ENCODE measurements at places on chromosomes 11 and 22. TPM values are rescaled to one million over a fixed set of nuclear protein-coding genes. Genes with fewer than 3 reads are reported as not detected.
A peak's percentile ranks its signal among the peaks of the same experiment; 100 is the strongest.

- H3K27ac ChIP-seq, result no peak overlapping the region
- no peak overlapping the region for H3K4me3 ChIP-seq
- no peaks in the 10 kb centered on the region for H3K4me1 ChIP-seq
- H3K36me3 ChIP-seq, result no peaks in the 10 kb centered on the region
- no peak for DNase-seq
Observed at GRCh38 chr11:61110255-61111049, 8.2 kb downstream of the CD5 start.

The MMP8 gene
- total RNA-seq, result not detected

- H3K27me3 ChIP-seq, result no peaks in the 10 kb centered on the region
- H3K27ac ChIP-seq, result no peak overlapping the region
- H3K4me3 ChIP-seq, result no peak overlapping the region
- H3K36me3 ChIP-seq, result peaks cover 7% of the 10 kb centered on the region
- peaks cover 27% of the 10 kb centered on the region for H3K4me1 ChIP-seq
Observed at GRCh38 chr11:74020539-74020938, 11.7 kb upstream of the UCP3 start.

DNA sequence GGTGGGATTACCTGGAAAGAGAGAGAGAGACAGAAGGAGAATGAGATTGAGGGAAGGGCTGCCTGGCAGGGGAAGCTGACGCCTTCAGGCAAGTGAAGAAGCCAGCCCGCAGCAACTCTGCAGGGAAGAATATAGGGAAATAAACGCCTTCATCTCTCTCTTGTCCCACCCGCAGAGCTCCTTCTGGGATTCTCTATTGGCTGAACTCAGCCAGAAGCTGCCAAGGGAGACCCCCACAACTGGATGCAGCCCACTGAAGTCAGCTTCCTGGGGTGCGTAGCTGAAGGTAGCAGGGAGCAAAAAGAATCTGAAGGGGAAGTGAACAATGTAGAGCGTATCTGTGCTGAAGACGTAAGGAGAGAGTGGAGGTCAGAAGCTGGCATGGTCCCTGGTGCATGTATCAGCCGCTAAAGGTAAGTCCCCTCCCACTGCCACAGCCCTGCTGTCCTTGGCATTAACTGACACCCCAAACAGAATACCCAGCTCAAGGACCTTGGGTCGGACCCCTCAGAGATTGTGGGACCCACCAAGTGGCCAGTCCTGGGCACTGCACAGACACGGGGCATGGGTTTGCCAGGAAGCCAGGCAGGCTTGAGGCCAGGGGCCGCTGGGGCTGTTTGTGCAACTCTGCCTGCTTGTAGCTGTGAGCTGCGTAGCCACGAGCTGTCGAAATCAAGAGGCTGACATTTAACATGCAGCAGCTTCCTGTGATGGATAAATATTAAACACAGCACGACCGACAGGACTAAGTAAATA lies 469.9 kb downstream of the MN1 start:
- DNase-seq, result peak; percentile 4
- H3K4me1 ChIP-seq, result no peaks in the 10 kb centered on the region
- peaks cover 5% of the 10 kb centered on the region for H3K27me3 ChIP-seq

DNA sequence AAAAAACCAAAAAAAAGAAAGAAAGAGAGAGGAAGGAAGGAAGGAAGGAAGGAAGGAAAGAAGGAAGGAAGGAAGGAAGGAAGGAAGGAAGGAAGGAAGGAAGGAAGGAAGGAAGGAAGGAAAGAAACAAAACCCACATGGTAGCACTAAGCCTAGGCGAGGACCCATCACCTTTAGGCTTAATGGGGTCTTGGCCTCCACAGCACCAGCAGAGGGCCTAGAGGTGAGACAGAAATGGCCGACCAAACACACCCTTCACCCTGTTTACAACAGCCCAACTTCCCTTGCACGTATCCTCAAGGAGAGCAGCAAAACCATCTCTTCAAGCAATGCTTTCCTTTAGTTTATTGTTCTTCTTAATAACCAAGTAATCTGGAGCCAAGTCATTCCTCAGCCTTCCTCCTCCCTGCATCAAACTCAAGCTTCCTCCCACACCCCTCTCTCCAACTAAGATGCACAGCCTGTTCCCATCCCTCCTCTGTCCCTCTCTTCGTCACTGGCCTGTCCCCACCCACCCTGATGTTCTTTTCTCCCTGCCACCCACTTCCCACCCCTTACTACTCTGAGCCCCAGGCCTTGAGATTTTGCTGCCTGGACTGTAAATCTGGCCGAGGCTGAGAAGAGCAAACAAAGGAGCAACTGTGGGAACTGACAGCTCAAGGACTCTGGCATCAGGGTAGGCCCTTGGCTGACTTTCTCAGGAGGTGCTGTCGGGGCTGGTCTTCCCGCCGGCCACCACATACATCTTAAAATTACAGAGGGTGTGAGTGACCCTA lies 26.0 kb downstream of the POU2AF1 start:
- DNase-seq, result no peak
- no peaks in the 10 kb centered on the region for H3K4me1 ChIP-seq
- no peak overlapping the region for H3K27ac ChIP-seq
- no peaks in the 10 kb centered on the region for H3K36me3 ChIP-seq

The CCDC88B gene
- 19.6 TPM for total RNA-seq

The MMP20 gene
- not detected for total RNA-seq

DNA sequence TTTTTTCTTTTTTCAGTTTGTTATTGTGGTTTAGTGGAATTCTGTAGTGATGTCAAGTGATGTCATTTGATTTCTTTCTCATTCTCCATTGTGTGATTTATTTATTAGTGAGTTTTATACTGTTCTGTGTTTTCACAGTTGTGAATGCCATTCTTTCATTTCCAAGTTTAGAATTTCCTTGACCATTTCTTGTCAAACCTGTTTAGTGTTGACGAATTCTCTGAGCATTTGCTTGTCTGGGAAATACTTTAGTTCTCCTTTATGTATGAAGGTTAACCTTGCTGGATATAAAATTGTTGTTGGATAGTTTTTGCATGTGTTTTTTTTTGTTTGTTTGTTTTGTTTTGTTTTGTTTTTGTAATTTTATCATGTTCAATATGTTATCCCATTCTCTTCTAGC lies 633.6 kb upstream of the FAT3 start:
- no peak overlapping the region for H3K4me3 ChIP-seq
- peak; percentile 47 for DNase-seq
- no peaks in the 10 kb centered on the region for H3K4me1 ChIP-seq

- no peak overlapping the region for H3K27ac ChIP-seq
- no peak overlapping the region for H3K4me3 ChIP-seq
- H3K4me1 ChIP-seq, result no peaks in the 10 kb centered on the region
- peak; percentile 81 for DNase-seq
- no peaks in the 10 kb centered on the region for H3K36me3 ChIP-seq
- H3K27me3 ChIP-seq, result no peaks in the 10 kb centered on the region
Observed at GRCh38 chr11:97361812-97362378, 972.1 kb downstream of the JRKL start.

- no peaks in the 10 kb centered on the region for H3K36me3 ChIP-seq
- H3K27me3 ChIP-seq, result no peaks in the 10 kb centered on the region
- no peak for DNase-seq
- H3K27ac ChIP-seq, result no peak overlapping the region
- H3K4me3 ChIP-seq, result no peak overlapping the region
Observed at GRCh38 chr11:34787348-34787747, 128.8 kb downstream of the APIP start.

The SLCO2B1 gene
- not detected for total RNA-seq

The RBMXL2 gene
- total RNA-seq, result 0.15 TPM

- no peak overlapping the region for H3K27ac ChIP-seq
- no peaks in the 10 kb centered on the region for H3K27me3 ChIP-seq
- no peaks in the 10 kb centered on the region for H3K4me1 ChIP-seq
- DNase-seq, result no peak
- H3K36me3 ChIP-seq, result peaks cover 28% of the 10 kb centered on the region
Observed at GRCh38 chr11:18367431-18367830, 26.9 kb upstream of the LDHA start.

DNA sequence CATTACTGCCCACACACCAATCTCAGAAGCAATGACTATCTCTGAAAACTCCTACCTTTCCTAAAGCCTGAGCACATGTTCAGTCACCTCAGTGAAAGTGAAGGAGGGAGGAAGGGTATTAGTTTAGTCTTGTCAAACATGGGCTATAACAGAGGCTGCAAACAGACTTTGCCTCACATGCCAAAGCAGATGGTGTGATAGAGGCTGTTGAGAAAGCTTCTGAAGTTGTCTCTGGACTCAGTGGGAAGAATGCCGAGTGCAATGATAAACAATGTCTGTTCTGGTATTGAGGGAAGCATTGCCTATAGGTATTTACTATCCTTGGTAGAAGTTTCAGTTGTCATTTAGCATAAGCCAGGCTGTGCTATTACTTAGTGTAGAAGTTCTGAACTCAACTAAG lies 314.5 kb upstream of the CCDC90B start:
- H3K4me1 ChIP-seq, result no peaks in the 10 kb centered on the region
- no peak for DNase-seq
- H3K27ac ChIP-seq, result no peak overlapping the region
- H3K36me3 ChIP-seq, result no peaks in the 10 kb centered on the region
- H3K27me3 ChIP-seq, result peaks cover 35% of the 10 kb centered on the region

The PSMC3 gene
- 314 TPM for total RNA-seq

- no peaks in the 10 kb centered on the region for H3K4me1 ChIP-seq
- H3K36me3 ChIP-seq, result no peaks in the 10 kb centered on the region
- peak; percentile 49 for DNase-seq
Observed at GRCh38 chr11:67006029-67006884, 16.7 kb upstream of the SYT12 start.

GRCh38 chr11:71204294-71204693 lies 48.1 kb downstream of the SHANK2 start:
- no peaks in the 10 kb centered on the region for H3K36me3 ChIP-seq
- DNase-seq, result no peak
- H3K27me3 ChIP-seq, result no peaks in the 10 kb centered on the region
- H3K27ac ChIP-seq, result no peak overlapping the region
- peaks cover 5% of the 10 kb centered on the region for H3K4me1 ChIP-seq
- H3K4me3 ChIP-seq, result no peak overlapping the region

GRCh38 chr11:64331569-64332371 lies 8.2 kb upstream of the CCDC88B start:
- H3K4me3 ChIP-seq, result peak overlapping the region; percentile 22

GRCh38 chr11:26331911-26332571 lies at the start of gene ANO3:
Gene ANO3, plus strand, starts transcription at chr11:26332130. Its CDS starts 146 bp downstream, at chr11:26332276.
- H3K27ac ChIP-seq, result no peak within 1 kb of the TSS
- H3K36me3 ChIP-seq, result no peaks in the 10 kb centered on the region
- H3K27me3 ChIP-seq, result peaks cover 47% of the 10 kb centered on the region
- no peaks in the 10 kb centered on the region for H3K4me1 ChIP-seq
- DNase-seq, result peak; percentile 63

DNA sequence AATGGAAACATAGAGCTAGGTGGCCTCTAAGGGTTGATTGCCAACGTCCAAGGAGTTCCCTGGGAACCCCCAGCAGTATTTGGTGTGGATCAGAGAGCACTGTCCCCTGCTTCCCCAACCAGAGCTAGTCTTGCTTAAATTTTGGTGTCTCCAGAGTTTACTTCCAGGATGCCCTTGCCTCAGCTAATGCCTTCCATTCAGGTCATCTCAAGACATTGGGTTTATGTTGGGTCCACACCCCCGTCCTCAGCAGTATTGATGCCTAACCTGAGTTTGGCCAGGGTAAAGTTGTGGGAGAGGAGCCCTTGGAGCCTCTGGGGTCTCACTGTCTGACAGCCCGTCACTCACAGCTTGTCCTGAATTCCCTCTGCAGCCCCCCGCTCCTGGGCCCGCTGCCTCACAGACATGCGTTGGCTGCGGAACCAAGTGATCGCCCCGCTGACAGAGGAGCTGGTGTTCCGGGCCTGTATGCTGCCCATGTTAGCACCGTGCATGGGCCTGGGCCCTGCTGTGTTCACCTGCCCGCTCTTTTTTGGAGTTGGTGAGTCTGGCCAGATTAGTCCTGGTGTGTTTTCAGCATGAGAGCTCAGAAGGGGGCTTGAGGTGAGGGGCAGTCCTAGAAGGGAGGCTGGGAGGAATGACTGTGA lies 1.4 kb downstream of the RCE1 start:
- H3K27me3 ChIP-seq, result no peaks in the 10 kb centered on the region
- peaks cover 35% of the 10 kb centered on the region for H3K4me1 ChIP-seq
- peak overlapping the region; percentile 96 for H3K4me3 ChIP-seq
- H3K27ac ChIP-seq, result no peak overlapping the region

DNA sequence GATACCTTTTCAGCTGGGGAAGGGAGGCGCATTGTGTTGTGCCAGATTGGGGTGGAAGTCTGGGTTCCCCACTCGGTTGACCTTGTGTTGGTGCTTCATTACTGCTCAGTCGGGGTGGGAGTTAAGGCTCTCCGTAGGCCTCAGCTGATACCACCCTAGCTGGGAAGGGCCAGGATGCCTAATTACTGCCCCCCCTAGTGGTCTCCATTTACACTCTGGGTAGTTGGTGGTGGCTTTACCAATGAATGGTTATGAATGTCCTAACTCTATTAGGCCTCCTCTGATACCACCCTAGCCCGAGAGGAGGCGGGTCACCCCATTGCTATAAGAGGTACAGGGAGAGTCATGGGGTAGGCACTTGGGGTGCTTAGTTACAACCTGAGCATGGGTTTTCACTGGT lies 27.5 kb upstream of the HIKESHI start:
- H3K4me3 ChIP-seq, result no peak overlapping the region
- no peaks in the 10 kb centered on the region for H3K4me1 ChIP-seq
- H3K36me3 ChIP-seq, result peaks cover 35% of the 10 kb centered on the region
- no peaks in the 10 kb centered on the region for H3K27me3 ChIP-seq

The ROM1 gene
- total RNA-seq, result 5.8 TPM

DNA sequence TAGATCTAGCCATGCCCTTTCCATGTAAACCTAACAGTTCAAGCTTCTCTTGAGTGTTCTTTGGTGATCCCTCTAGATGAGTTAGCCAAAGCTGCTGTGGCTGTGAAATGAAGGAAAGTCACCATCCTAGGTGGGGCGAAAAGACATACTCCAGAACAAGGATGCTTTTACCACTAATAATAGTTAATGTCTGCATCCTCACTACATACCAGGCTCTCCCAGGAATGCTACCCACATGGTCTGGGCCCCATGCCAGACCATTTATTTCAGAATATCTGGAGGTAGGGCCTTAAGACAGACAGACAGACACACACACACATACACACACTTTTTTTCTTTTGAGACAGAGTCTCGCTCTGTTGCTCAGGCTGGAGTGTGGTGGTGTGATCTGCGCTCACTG lies 14.7 kb downstream of the ABTB2 start:
- H3K27ac ChIP-seq, result no peak overlapping the region
- DNase-seq, result peak; percentile 89
- H3K4me1 ChIP-seq, result peaks cover 57% of the 10 kb centered on the region
- H3K4me3 ChIP-seq, result no peak overlapping the region
- no peaks in the 10 kb centered on the region for H3K36me3 ChIP-seq
- H3K27me3 ChIP-seq, result no peaks in the 10 kb centered on the region

- H3K36me3 ChIP-seq, result peaks cover 11% of the 10 kb centered on the region
- no peaks in the 10 kb centered on the region for H3K4me1 ChIP-seq
- peak within 1 kb of the TSS; percentile 63 for H3K4me3 ChIP-seq
Observed at GRCh38 chr11:47715082-47715669, at the start of gene AGBL2. Gene AGBL2, minus strand, starts transcription at chr11:47715369. Its CDS starts 719 bp downstream, at chr11:47714650.

DNA sequence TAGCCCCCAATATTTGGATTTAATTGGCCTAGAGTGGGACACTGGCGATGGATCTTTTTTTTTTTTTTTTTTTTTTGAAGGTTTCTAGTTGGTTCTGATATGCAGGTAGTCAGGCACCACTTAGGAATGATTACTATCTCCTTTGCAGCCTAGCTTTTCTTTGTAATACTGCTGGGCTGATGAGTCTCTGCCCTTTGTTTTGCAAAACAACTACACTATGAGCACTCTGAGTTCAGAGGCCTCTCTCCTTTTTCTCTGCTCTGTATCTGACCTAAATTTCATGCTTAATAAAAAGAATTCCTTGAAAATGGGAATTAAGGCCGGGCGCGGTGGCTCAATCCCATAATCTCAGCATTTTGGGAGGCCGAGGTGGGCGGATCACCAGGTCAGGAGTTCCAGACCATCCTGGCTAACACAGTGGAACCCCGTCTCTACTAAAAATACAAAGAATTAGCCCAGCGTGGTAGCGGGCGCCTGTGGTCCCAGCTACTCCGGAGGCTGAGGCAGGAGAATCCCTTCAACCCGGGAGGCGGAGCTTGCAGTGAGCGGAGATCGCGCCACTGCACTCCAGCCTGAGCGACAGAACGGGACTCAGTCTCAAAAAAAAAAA lies 1312.3 kb downstream of the FAM181B start:
- no peak for DNase-seq
- no peak overlapping the region for H3K4me3 ChIP-seq
- H3K36me3 ChIP-seq, result no peaks in the 10 kb centered on the region

The THRSP gene
- total RNA-seq, result not detected
